Neural crest cell (in vitro differentiated cells): ENCODE measurements at places on chromosomes 13 and 19. TPM values are rescaled to one million over a fixed set of nuclear protein-coding genes. Genes with fewer than 3 reads are reported as not detected.

GRCh38 chr13:90049989-90050671, 1297.4 kb upstream of the MIR17HG start:
- H3K4me3 ChIP-seq = no peak overlapping the region
- no peak for DNase-seq
- H3K4me1 ChIP-seq = no peaks in the 10 kb centered on the region
- peaks cover 8% of the 10 kb centered on the region for H3K36me3 ChIP-seq
- H3K27ac ChIP-seq = no peak overlapping the region

Gene ZNF682
- 25.1 and 26.3 TPM in 2 replicates for total RNA-seq

Gene FFAR3
- not detected in 2 replicates for total RNA-seq

Gene KCNRG
- total RNA-seq = 1.1 and 1.4 TPM in 2 replicates

DNA sequence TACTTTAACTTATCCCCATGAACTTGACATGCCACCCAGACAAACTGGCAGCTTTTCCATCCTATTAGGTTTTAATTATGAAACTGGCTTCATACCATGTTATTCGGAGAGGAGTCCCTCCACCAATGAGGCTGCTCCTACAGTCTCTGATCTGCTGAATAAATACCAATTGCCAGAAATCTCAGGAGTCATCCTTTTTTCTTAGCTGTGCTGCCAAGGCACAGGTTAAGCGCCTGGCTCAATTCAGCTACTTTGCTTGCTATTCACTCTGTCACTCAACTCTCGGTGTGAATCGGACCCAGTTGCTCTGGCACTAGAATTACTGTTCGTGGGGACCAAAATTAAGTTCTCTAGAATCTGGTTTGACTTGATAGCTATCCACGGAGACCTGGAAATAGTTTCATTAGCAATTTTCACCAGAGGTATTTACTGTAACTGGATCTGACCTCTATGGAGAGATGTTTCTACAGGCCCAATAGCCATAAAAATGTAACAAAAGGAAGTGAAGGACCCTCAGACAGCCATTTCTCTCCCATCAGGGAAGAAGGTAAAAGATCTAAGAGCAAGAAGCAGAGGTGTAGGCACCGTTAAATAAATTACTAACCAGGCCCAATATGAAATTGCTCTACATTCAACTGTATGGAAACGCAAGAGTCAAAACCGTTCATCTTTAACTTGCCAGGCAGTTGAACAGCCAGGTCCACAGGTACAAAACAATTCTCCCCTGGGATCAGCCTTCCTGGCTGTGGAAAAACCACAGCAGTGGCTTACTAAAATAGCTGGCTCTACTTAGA, 5.4 kb downstream of the ZC3H4 start:
- H3K27me3 ChIP-seq = peaks cover 5% of the 10 kb centered on the region
- peaks cover 10% of the 10 kb centered on the region for H3K36me3 ChIP-seq
- peak overlapping the region; percentile 93 for H3K4me3 ChIP-seq
- peaks cover 55% of the 10 kb centered on the region for H3K4me1 ChIP-seq
- peak overlapping the region; percentile 5 for H3K27ac ChIP-seq

- no peak overlapping the region for H3K4me3 ChIP-seq
- H3K27ac ChIP-seq = no peak overlapping the region
- no peak for DNase-seq
- H3K36me3 ChIP-seq = no peaks in the 10 kb centered on the region
- H3K4me1 ChIP-seq = peaks cover 13% of the 10 kb centered on the region
These were observed 690.8 kb upstream of the ARGLU1 start for GRCh38 chr13:107258599-107259187.

- no peak overlapping the region for H3K27ac ChIP-seq
These were observed 17.3 kb downstream of the ZFR2 start for GRCh38 chr19:3851254-3852176.

GRCh38 chr19:56133858-56134653, 7.0 kb upstream of the ZNF444 start:
- H3K4me1 ChIP-seq = peaks cover 8% of the 10 kb centered on the region
- DNase-seq = no peak
- H3K36me3 ChIP-seq = no peaks in the 10 kb centered on the region
- H3K4me3 ChIP-seq = peak overlapping the region; percentile 51
- no peak overlapping the region for H3K27ac ChIP-seq

Gene IFI30
- total RNA-seq = not detected in 2 replicates

Gene KLK15
- total RNA-seq = not detected in 2 replicates

Gene KCNJ14
- 1.5 and 2.0 TPM in 2 replicates for total RNA-seq

Gene FXYD7
- total RNA-seq = 1.1 and 1.4 TPM in 2 replicates

DNA sequence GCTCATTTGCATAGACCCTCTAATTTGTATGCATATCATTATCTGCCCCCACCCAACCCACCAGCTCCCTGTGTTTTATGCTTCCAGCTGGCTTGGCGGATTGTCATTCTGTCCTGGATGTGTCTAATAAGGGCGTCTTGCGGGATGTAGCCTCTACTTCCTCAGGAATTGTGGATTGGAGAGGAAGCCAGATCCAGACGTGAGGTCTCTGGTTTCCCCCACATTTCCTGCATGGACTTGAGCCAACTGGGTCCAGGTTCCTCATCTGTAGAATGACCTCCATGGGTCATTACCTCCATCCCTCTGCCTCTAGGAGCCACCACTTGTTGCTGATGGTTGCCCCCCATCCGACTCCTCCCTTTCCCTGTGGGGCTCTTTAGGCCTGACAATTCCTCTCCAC, 7.3 kb downstream of the TNFSF14 start:
- peaks cover 2% of the 10 kb centered on the region for H3K27me3 ChIP-seq
- H3K4me1 ChIP-seq = no peaks in the 10 kb centered on the region
- no peaks in the 10 kb centered on the region for H3K36me3 ChIP-seq
- H3K27ac ChIP-seq = no peak overlapping the region

Gene SWSAP1
- total RNA-seq = 2.9 and 3.5 TPM in 2 replicates
